ENCODE measurements at places on chromosomes 7 and 10. TPM values are rescaled to one million over a fixed set of nuclear protein-coding genes. Genes with fewer than 3 reads are reported as not detected.
A peak's percentile ranks its signal among the peaks of the same experiment; 100 is the strongest.

DNA sequence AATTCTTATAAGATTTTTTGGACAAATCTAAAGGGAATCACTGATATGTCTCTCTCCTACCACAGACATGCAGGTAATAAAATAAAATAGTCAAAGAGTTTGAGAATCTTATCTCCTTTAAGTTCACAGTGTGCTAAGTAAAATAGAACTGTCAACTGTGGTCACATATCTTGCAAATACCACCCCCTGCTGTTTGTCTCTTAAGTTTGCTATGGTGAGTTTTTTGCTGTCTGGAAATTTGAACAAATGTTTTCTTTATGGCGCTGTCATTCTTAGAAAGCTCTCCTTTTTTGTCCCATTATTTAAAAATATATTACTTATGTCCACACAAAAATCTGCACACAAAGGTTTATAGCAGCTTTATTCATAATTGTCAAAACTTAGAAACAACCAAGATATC is 19.6 kb downstream of the GIMAP5 start:
- DNase-seq = peak; percentile 57

DNA sequence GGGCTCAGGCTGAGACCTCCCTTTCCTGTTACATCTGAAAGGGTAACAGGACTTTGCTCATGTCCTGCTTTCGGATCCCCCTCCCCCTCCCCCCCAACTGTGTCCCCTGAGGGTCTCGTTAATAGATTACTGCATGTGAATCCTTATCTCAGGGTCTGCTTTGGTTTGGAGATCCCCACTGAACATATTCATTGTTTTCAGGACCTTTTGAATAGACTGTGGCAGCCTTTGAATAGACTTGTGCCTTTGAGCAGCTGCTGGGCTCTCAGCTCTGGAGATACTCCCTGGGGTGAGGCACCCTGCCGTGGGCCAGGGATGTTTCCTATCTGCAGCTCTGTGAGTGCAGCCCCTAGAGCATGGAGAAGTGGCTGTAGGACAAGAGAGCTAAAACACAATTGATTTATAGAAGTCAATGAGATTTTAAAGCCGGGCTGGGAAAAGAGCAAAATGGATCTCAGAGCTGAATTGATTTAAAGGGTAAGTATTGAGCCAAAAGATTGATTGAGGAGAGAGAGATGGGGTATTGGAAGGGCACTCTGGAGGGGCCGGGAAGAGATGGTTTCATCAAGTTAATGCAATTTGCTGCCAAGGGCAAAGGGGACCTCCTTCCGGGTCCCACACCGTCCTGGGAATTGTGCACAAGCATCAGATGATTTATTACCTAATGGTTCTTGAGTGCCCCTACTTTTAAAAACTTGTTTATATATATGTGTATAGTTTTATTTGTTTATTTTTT is 9.9 kb downstream of the ARHGAP22 start:
- DNase-seq = peak; percentile 18

The NUTM2B gene
- total RNA-seq = 0.67 TPM

DNA sequence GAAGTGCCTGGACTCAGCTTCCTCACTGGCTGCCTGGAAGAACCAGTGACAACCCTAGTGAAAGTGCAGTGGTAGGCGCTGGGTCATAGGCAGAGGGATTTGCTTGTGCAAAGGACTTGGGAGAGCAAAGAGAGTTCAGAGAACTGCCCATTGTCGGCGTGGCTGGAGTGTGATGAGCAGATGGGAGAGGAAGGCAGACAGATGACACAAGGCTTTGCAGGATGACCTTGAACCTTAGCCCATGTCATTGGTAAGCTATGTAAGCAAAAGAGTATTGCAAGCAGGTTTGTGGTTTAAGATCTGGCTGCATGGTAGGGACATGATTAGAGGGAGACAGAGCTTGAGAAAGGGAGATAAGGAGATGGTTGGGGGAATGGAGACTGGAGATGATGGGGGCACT is 35.3 kb upstream of the NOBOX start:
- DNase-seq = no peak

- no peak for DNase-seq
Observed at GRCh38 chr10:69908124-69908523, 106.4 kb downstream of the COL13A1 start.

DNA sequence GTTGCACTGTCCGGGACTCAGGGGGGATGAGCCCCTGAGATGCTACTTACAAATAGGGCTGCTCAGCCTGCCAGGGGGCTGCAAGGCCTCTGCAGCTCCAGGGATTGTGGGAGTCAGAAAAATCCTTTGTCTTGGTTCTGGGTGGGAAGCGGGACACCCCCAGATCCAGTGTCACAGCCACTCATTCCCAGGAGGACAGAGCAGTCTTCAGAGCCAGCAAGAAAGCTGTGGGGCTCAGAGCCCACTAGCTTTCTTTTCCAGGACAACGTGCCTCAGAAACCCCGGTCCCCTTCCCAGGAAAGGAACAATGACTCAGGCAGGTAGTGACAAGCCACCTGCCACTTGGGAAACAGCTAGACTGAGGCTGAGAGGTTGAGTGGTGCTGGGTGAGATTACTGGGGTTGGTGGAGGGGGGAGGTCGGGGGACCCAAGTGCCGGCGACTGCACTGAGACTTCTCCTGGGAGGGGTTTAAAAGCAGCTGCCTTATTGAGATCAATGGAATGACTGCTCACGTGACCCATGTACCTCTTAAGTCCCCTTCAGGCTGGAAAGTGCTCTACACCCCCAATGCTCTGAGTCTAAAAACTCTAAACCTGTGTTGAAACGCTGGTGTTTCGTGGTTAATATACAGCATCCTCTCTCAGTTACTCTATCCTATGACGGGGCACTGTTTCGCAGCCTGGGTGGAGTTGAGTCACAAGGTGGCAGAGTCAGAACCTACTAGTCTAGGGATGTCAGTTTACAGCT is 123.6 kb downstream of the UBE2H start:
- no peak for DNase-seq

The ARF5 gene
- 138 TPM for total RNA-seq

The SPAG6 gene
- not detected for total RNA-seq

DNA sequence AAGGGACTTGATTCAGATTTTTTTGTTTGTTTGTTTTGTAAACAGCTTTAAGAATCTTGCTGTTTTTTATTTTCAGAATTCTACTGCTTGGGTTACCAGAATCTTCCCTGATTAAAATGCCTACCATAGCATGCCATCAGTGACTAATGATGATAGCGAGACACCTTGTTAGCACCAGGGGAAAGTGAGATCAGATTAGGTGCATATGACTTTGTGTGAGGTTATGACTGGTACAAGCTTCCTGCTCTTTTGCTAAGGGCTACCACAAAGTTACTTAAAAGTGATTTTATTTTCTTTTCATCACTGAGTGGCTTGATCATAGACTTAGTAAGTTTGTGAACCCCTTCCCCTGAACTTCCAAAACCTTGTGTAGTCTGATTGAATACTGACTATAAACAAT is 93.5 kb downstream of the SND1 start:
- DNase-seq = no peak

DNA sequence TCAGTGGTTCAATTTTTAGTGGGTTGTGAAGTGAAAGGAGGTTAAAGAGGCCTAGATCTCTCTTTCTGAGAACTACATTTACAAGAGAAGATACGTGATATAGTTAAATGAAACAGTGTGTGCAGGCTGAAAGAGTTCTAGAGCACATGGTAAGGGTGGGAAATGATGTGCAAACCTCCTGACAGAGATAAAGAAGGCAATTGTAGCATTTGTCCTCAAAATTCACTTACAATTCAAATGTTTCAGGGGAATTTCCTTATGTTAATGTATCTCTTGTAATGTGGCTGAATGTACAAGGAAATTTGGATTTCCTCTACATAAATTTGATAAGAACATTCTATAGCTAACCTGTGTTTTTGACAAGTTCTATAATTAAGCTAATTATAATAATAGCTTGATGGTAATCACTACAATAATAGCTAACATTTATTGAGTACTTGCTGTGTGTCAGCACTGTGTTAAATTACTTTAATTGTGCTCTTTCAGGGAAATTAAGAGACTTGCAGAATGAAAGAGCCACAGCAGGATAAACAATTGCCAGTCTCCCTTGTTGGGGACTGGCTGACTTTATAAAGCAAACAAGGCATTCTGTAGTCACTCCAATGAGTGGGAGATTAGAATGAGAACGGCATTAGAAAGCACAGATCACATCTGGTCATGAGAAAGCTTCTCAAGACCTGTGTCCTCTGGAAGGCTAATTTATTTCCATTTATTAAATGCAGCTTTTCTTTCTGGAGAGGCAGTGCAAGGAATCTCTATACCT is 139.7 kb upstream of the TMEM72 start:
- no peak for DNase-seq

- DNase-seq = no peak
Observed at GRCh38 chr10:47040041-47040491, 128.8 kb downstream of the PTPN20 start.

The SLIT1 gene
- total RNA-seq = 0.11 TPM

DNA sequence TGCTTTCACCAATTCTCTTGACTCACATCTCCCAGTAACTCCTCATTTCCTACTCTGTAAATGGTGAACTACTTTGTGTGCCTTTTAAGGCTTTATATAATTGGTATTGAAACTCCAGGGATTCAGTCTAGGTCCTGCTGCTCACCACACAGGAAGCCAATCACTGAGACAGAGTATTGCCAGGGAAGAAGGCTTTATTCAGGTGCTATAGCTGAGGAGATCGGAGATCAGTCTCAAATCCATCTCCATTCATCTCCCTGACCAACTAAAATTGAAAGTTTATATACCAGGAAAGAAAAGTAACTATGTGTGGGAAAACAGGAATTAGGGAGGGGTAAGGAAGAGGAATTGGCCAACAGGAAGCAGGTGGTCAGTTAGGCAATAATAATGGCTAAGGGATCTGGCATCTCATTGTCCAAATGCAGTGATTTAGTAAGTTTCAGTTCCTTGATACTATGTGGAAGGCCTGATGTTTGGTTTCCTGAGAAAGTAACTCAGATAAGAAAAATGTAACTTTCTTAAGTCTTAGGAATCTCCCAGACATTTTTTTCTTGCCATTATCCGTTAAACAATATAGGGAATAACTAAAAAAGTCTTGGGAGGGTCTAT is 10.2 kb upstream of the SDHAF3 start:
- no peak for DNase-seq

The CCDC172 gene
- not detected for total RNA-seq

DNA sequence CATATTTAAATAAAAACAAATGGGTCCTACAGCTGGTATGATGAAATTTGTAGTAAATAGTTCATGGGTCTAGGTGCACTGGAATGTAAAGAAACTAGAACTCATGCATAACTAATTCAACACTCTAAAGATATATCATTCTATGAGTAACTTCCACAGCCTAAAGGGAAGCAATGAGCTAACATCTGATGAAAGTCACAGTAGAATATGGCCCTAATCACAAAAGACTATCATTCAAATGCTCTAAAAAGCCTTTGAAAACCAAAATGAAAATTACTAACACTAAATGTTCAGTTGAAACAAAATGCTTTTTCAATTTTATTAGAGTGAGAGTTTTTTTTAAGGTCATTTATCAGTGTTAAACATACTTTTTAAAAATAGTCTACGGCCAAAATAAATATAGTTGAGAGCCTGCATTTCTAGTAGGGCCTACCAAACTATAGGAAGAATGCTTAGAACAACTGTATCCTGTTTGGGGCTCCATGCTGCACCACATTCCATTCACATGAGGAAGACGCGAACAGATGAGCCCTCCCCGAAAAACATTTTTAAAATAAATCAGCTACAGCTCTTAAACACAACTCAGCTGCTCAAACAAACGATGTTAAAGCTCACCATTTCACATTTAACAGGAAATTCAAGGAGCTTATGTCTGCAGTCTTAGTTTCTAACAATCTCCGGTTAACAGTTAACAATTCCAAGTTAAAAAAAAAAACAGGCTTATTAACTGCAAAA is 134.5 kb downstream of the NRBF2 start:
- peak; percentile 53 for DNase-seq

GRCh38 chr7:37216923-37217322 is 231.7 kb downstream of the ELMO1 start:
- DNase-seq = no peak

- DNase-seq = peak; percentile 75
Observed at GRCh38 chr10:30671026-30671616, 41.6 kb upstream of the LYZL2 start.

The NEUROG3 gene
- total RNA-seq = not detected

DNA sequence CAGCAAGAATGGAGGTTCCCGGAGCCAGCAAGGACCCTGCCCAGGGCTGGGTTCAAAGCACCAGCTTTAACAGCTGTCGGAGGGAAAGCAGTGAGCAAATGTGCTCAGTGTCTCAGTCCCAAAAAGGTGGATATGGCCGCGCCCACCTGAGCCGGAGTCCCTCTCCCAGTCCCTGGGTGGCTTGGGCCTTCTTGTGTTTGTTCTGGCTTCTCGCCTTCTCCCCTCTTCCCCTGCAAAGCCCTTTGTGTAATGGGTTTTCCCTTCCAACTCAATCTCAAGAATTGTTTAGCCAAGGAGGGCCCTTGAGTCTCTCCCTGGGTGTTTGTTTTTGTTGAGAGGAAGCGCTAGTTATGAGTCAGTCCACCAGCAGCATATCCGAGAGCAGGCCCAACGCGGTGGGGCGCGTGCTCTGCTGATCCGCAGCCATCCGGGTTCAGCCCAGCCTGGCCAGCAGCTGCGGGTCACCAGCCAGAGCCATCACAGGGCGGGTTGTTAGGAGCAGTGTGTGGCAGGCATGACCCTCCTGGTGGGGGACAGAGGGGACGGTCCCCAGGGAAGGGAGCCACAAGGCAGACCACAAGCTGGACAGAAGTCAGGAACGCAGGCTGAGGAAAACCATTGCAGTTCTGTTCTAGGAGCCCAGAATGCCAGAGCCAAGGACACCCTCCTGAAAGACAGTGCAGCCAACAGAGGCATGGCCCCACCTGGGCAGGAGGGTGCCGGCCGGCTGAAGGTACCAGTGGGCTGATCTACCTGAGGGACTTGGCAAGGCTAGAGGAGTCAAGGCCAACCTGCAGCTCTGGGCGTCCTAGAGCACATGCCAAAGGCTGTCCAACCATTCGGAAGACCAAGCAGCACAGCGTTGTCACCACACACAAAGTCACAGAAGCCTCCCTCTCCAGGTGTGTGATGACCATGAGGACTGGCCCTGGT is 21.3 kb downstream of the CALML3 start:
- DNase-seq = no peak

The TFEC gene
- total RNA-seq = not detected

The SH2D4B gene
- total RNA-seq = 0.11 TPM

All from SK-MEL-5 (cell line).